ENCODE measurements at places on chromosomes 7 and 10.

DNA sequence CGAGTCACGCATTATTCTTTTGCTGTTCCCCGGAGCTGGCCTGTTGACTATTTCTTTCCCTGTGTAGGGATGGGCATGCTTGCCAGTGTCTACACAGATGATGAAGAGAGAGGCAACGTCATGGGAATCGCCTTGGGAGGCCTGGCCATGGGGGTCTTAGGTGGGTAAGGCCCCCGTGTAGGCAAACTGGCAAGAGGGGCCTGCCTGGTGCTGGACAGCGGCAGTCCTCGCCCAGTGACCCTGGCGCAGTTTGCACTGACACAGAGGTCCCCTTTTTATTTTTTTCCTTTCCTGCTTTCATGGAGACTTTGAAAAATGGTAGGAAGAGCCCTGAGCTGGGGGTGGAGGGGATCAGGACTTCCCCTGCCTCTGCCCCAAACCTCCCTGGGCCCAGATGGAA, 13.4 kb downstream of the SLC18A2 start:
- DNase-seq: no peak

DNA sequence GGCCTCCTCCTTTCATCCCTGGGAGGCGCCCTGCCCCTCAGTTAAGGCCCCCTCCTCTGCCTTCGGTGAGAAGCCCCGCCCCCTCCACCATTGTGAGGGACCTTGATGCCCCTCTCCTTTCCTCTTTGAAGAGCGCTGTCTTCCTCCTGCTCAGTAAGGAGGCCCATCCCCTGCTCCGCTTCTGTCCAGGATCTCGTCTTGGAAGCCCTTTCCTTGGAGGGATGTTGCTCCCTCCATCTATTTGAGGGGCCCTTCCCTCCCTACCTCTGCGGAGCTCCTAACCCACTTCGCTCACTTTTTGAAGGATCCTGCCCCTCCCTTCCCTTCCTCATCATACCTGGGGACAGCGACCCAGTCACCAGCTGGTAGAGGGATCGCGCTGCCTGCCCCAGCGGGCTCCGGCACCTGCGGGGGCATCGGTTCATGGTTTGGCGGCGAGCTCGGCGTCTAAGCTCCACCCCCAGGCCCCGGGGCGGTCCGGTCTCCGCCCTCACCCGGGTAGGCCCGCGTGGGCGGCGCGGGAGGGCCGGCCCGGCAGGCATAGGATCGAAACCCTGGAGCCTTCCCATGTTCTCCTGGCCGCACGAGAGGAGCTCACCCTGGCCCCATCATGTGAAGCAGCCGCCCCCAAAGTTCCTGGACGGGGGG, 4.1 kb downstream of the KCNIP2 start:
- DNase-seq: peak; percentile 58

- no peak for DNase-seq
Measured at GRCh38 chr7:50446542-50446960, 3.6 kb downstream of the FIGNL1 start.

DNA sequence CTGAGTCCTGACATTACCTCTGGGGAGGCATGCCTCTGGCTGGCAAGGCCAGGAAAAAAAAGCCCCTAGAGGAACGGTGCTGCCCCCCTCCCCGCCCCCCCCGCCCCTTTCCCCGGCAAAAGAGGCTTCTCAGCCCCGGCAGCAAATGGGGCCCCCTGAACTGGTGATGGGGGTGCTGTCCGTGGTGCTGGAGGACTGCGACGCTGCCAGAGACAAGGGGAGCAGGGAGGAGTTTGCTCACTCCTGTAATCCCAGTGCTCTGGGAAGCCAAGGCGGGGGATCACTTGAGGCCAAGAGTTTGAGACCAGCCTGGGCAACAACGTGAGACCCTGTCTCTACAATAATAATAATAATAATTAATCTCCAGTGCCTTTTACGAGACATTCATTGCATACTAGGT, 23.7 kb downstream of the SRRM3 start:
- DNase-seq: no peak

DNA sequence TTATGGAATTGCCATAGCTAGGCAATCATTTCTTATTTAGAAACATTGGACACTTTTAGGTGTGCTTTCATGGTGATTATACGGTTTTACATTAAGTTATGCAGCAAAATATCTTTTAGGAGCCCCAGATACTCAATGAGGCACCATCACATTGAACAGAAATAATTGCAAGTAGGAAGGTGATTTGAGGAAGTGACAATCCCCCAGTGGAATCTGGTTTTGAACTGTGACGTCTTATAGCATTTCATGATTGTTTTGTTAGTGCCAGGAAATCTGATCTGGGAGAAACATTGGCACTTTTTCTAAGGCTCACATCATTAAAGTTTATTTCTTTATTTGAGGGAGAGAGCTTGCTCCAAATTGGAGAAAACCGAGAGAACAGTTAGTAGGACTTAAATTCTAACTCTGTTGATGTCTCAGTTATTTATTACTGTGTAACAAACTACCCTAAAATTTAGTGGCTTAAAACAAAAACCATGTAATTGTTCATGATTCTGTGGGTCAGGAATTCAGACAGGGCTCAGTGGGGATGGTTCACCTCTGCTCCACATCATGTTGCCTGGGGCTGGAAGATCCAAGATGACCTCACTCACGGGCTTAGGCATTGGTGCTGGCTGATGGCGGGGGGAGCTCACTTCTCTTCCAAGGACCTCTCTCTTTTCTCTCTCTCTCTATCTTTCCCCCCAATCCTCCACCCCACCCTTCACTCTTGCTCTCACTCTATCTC, 78.2 kb upstream of the STEAP1B start:
- no peak for DNase-seq

GRCh38 chr7:47901542-47901941, 46.7 kb downstream of the PKD1L1 start:
- DNase-seq: no peak

GRCh38 chr10:123428391-123428790, 237.8 kb upstream of the GPR26 start:
- DNase-seq: peak; percentile 79

GRCh38 chr7:151644554-151644953, 124.9 kb upstream of the RHEB start:
- no peak for DNase-seq

GRCh38 chr7:102860351-102860811, 52.4 kb upstream of the LRRC17 start:
- DNase-seq: no peak

GRCh38 chr7:107803009-107803610, at the start of gene SLC26A3:
SLC26A3 (minus strand) TSS chr7:107803223; CDS start chr7:107794509, 8,714 bp downstream.
- no peak for DNase-seq

DNA sequence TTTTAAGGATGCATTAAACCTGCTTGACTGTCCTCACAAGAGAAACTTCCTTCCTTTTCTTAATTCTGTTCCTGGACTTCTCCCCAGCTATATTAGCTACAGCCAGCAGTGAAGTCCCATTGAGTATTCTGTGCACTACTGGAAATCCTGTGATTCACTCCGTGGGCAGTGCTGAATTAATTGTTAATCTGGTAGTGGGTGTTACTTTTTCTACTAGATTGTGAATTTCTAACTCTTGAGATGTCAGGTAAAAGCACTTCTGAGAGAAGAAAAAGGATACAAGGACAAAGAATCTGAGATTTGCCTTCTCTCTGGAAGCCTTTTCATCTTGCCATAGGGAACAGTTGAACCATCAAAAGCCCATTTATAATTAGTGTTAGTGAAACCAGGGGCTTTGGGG, 33.9 kb downstream of the CYCS start:
- DNase-seq: no peak

- no peak for DNase-seq
Measured at GRCh38 chr10:78981257-78981969, 87.4 kb upstream of the ZMIZ1 start.

DNA sequence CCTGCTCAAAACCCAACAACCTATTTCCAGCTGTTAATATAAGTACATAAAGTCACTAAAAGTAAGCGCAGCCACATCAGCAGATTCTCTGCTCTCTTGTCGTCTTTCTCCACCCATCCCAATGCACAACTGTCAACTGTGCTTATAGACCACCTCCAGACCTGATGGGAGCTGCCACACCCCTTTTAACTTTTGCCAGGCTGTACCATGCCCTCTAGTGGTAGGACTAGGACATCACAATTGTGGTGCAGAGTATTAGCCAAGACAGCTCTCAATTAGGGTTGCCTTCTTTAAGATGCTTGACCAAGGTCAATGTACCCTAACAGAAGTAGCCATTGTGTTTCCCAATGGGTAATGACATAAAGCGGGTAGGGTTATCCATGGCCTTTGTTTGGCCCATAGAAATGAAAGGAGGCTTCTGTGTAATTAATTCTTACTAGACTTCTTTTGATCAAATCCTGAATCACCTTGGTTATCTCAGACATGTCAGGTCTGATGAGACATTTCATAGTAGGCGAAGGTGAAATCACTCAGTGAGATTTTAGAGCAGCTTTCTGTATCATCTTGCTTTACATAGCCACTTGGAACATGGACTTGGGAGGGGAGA, 68.1 kb downstream of the SCRN1 start:
- DNase-seq: peak; percentile 61

GRCh38 chr7:44678471-44679179, 70.0 kb upstream of the ZMIZ2 start:
- no peak for DNase-seq

- DNase-seq: no peak
Measured at GRCh38 chr7:48188776-48189520, 17.7 kb downstream of the ABCA13 start.

GRCh38 chr10:121844537-121844936, 83.3 kb downstream of the ATE1 start:
- DNase-seq: no peak

DNA sequence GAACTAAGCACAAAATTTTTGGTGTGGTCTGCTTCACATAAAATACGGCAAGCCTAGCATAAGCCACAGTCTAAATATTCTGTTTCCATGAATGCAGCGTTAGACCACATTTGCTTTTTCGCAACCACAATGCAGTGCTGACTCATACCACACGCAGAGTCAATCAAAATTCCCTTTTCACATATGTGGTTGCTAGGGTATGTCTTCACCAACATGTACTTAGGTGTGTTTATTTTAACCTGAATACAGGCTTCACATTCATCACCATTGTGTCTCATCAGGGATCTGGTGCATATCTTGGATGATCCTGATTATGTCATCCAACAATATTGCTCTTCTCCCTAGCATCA, 90.8 kb downstream of the CHN2 start:
- DNase-seq: no peak

DNA sequence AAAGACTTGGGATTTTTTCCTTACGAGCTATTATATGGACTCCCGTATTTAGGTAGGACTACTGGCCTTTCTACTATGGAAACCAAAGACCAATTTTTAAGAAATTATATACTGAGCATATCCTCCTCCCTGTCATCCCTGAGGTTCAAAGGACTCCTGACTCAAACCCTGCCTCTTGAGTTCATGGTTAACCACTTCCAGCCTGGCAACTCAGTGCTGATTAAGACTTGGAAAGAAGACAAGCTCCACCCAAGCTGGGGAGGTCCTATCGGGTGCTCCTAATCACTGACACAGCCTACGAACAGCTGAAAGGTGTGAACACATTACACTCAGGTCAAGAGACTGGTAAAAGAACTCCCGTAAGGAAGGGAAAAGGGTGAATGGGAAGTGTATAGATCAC, 66.8 kb downstream of the LYZL2 start:
- DNase-seq: no peak

DNA sequence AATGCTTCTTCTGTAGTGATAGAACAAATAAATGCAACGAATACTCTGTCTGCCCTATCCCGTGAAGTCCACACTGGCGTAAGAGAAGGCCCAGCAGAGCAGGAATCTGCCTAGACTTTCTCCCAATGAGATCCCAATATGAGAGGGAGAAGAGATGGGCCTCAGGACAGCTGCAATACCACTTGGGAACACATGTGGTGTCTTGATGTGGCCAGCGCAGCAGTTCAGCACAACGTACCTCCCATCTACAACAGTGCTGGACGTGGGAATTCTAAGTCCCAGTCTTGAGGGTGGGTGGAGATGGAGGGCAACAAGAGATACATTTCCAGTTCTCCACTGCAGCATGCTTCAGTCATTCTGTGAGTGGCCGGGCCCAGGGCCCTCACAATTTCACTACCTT, 45.8 kb downstream of the FIGNL1 start:
- no peak for DNase-seq

- no peak for DNase-seq
Measured at GRCh38 chr7:133365917-133366316, 113.0 kb downstream of the EXOC4 start.

GRCh38 chr10:103933557-103934121, 15.7 kb upstream of the STN1 start:
- no peak for DNase-seq

GRCh38 chr10:5915451-5915850, 25.4 kb downstream of the FBH1 start:
- no peak for DNase-seq

- no peak for DNase-seq
Measured at GRCh38 chr10:65940816-65941662, 984.8 kb upstream of the LRRTM3 start.

- DNase-seq: no peak
Measured at GRCh38 chr10:96176985-96177384, 46.9 kb downstream of the ZNF518A start.

DNA sequence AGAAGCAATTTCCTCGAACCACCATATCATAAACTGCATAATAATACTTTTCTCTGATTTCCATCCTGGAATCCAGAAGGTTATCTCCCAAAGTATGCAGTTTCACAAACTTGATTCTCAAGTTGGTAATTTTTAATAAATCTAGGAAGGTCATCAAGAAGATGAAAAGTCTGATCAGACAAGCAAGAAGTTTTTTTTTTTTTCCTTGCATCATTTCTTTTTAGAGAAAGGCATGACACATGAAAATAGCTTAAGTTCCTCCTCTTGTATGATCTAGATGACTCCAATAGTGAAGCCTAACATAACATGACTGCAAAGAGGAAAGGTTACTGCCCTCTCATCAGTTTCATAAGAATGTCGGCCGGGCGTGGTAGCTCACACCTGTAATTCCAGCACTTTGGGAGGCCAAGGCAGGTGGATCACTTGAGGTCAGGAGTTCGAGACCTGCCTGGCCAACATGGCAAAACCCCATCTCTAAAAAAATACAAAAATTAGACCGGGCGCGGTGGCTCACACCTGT, 22.2 kb downstream of the LAMB1 start:
- no peak for DNase-seq

GRCh38 chr7:106167439-106168136, 55.5 kb upstream of the SYPL1 start:
- DNase-seq: no peak

- DNase-seq: no peak
Measured at GRCh38 chr7:29202651-29203069, 8.1 kb downstream of the CHN2 start.
